ENCODE measurements at places on chromosomes 1 and 21.
A peak's percentile ranks its signal among the peaks of the same experiment; 100 is the strongest.

DNA sequence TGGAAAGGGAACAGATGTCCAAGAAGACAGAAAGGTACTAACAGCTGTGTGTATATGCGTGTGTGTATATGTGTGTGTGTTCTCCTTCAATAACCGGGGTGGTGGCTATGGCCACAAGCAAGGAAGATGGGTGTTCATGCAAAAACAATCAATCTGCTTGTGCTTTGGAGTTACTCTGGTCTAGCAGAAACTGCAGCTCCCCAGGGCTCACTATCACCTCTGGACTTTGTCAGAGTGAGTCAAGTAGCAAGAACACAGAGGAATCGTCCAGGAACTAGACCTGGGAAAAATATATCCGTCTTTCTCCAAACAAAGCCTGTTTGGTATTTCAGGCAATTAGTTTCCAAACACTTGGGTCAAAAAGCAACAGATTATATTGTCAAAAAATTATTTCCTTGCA is 68.6 kb downstream of the GNG12 start:
- DNase-seq: no peak

GRCh38 chr21:14706712-14707510 is 160.8 kb upstream of the SAMSN1 start:
- no peak for DNase-seq

- DNase-seq: no peak
Observed at GRCh38 chr1:217599154-217599553, 31.7 kb downstream of the GPATCH2 start.

- DNase-seq: no peak
Observed at GRCh38 chr1:906600-907420, 16.9 kb upstream of the SAMD11 start.

- no peak for DNase-seq
Observed at GRCh38 chr1:31691446-31691845, 12.4 kb downstream of the COL16A1 start.

GRCh38 chr1:94796266-94796665 is 23.9 kb upstream of the SLC44A3 start:
- DNase-seq: no peak

DNA sequence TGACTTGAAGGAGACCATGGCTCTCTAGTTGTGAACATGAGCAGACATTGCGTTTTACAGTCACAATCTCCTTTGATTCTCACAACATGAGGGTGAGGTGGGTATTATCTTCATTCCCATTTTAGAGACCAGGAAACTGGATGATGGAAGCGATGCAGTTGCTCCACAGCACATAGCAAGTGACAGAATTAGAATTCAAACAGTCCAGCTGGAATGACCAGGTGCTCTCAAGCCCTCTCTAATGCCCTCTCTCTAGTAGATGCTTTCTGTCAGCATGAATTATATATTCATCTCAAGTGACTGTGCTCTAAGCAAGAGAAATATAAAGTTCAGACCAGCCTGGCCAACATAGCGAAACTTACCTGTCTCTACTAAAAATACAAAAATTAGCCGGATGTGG is 9.8 kb upstream of the KIF1B start:
- DNase-seq: no peak

- no peak for DNase-seq
Observed at GRCh38 chr21:40658311-40658710, 188.6 kb downstream of the DSCAM start.

DNA sequence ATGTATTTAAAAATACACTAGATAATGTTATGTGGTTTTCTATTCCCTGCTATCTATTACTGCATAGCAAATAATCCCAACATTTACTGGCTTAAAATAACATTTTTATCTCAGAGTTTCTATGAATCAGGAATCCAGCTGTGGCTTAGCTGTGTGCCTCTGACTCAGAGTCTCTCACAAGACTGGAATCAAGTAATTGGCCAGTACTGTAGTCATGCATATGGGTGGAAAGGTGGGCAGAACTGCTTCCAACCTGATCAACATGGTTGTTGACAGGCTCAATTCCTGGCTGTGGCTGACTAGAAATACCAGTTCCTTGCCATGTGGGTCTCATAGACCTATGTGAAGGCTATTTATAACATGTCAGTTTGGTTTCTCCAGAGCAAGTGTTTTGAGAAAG is 131.8 kb downstream of the PDE4B start:
- no peak for DNase-seq

GRCh38 chr1:114982251-114982650 is 47.4 kb upstream of the TSHB start:
- DNase-seq: no peak

GRCh38 chr1:25559031-25559430 is 15.6 kb downstream of the LDLRAP1 start:
- no peak for DNase-seq

GRCh38 chr1:189405419-189405818 is 1072.2 kb downstream of the BRINP3 start:
- DNase-seq: no peak

DNA sequence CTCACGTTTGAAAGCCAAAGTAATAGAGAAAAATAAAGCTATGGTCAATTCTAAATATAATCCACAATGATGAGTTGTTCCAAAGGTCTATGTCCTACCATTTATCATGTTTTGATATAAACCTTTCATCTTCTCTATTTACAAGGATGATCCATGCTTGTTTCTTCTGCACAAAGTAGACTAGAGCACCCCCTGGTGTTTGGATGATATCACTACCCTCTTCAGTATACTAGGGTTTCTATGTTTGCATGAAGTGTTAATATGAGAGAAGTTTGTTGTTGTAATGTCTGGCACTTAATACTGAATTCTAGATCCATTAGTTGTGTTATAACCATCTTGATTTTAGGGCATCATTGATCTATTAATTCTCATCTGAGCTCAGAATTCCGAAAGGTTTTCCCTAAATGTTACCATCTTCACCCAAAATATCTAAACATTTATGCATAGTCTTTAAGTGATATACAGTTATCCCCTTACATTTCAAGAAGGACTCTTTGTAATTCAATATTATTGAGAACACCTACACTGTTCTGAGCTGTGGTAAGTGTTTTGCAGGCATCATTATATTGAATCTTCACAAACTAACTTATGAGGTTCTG is 21.1 kb downstream of the CLDN8 start:
- DNase-seq: no peak

GRCh38 chr1:38834221-38834782 is 25.3 kb downstream of the RRAGC start:
- no peak for DNase-seq

GRCh38 chr1:10841118-10841517 is 44.7 kb upstream of the CASZ1 start:
- DNase-seq: no peak

- no peak for DNase-seq
Observed at GRCh38 chr1:98870959-98871903, 133.4 kb downstream of the PLPPR5 start.

DNA sequence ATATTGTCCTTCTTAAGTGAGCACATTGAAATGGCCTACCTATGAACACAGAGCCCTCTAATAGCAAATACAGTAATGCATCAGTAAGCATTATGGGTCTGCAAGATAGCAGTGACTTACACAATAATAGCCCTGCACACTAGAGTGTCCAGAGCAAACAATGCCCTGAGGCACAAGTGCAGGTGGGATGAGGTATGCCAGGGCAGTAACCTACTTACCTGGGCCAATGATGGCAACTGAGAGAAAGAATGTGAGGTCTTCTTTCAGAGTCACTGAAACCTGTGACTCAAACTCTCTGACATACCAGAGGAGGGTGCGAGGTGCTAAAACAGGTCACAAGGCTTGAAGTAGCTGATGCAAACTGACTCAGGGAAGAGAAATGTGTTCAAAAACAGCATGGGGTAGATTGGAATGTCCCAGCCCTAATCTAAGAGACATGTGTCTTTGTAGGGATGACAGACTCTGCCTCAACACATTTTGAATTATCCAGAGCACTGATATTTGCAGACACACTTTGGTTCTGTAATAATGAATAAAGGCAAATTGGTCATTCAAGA is 168.5 kb upstream of the RUNX1 start:
- DNase-seq: no peak

GRCh38 chr1:191350938-191351337 is 807.3 kb upstream of the RGS18 start:
- DNase-seq: no peak

DNA sequence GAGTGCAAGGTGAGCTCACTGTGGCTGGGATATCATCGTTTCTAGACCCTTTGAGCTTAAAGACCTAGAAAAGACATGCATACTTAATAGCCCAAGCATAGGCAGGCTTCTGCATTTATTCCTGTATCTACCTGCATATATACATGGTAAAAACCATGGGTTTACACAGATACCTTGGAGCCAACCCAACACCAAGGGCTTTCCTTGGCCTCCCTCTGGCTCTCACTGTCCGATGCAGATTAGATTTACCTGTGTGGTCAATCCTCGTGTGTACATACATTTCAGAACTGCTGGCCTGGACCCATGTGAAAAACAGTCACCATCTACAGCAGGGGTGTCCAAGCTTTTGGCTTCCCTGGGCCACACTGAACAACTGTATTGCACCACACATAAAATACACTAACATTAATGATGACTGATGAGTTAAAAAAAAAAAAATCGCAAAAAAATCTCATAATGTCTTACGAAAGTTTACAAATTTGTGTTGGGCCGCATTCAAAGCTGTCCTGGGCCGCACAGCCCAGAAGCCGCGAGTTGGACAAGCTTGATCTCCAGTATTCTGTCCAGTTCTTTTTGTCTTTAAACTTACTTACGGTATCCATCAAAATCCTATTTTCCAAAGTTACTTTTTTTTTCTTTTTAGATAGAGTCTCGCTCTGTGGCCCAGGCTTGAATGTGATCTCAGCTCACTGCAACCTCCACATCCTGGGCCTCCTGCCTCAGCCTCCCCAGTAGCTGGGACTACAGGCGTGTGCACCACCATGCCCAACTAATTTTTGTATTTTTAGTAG is 43.5 kb downstream of the WDR4 start:
- no peak for DNase-seq

DNA sequence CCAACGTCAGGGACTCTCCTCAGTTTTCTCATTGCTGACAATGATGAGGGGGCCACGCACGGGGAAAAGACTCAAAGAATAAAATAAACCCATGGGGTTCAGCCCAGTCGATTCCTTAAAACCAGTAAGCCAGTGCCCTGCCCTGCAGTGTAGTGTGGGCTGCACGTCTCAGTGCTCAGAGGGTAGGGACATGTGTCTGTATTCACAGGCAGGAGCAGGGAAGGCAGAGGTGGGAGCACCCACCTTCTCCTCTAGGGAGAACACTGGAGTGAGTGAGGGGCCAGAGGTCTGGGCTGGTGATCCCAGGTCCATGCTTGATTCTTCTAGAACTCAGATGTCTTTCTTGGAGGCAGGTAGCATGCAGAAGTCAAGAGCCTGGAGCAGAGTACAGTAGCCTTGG is 303.6 kb downstream of the MATN1 start:
- no peak for DNase-seq

DNA sequence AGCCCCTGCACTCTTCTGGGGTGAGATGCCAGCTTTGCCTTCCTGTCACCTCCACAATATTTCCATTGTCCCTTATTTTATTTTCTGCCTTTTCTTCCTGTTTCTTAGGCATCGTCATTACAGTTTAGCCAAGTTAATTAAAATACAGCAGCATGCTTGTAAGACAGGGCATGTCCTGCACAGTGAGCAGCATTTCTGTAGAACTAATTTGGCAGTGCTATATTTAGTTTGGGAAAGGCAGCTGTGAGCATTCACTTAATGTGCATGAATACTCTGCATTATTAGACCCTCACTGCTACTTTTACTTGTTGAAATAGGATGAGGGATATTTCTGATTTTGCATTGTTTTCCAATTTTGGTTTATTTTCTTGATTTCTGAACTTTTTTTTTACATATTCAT is 133.3 kb downstream of the KCNK2 start:
- no peak for DNase-seq

DNA sequence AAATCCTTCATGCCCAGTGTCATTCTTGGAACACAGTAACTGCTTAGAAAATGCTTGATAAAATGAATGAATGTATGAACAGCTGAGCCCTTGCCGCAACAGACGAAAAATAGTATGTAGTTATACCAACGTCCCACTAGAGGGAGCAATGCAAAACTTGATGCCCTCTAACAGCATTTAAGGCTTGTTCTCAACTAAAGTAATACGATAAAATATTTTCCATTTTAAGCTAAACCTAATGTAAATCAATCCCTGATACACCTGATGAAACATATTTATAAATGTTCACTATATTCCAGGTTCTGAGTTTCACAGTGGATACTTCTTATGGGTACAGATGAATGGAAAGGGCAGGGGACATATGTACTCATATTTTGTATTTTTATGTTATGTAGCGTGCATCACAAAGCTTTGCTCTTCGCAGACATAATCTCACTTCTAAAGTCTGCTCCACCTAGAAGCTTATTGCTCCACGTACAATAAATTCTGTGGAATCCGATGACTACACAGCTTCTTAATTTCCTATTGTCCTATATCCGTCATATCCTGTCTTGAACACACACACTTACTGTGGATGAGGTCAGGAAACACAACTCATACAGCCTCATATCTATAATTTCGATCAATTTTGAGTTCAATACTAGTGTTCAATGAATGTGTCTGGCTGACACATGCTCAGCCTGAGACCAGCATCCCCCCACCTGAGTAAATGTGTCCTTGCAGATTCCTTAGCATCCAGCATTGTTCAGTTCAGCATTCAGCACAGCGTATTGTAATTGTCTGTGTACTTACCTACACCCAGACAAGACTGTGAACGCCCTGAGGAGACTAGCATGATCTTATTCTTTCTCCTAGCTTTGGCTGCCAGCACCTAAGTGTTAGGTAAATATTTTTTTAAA is 4.4 kb upstream of the UTP25 start:
- DNase-seq: no peak

GRCh38 chr1:178122283-178122682 is 28.4 kb downstream of the RASAL2 start:
- no peak for DNase-seq

GRCh38 chr1:203690730-203691129 is 64.1 kb downstream of the ATP2B4 start:
- DNase-seq: no peak

DNA sequence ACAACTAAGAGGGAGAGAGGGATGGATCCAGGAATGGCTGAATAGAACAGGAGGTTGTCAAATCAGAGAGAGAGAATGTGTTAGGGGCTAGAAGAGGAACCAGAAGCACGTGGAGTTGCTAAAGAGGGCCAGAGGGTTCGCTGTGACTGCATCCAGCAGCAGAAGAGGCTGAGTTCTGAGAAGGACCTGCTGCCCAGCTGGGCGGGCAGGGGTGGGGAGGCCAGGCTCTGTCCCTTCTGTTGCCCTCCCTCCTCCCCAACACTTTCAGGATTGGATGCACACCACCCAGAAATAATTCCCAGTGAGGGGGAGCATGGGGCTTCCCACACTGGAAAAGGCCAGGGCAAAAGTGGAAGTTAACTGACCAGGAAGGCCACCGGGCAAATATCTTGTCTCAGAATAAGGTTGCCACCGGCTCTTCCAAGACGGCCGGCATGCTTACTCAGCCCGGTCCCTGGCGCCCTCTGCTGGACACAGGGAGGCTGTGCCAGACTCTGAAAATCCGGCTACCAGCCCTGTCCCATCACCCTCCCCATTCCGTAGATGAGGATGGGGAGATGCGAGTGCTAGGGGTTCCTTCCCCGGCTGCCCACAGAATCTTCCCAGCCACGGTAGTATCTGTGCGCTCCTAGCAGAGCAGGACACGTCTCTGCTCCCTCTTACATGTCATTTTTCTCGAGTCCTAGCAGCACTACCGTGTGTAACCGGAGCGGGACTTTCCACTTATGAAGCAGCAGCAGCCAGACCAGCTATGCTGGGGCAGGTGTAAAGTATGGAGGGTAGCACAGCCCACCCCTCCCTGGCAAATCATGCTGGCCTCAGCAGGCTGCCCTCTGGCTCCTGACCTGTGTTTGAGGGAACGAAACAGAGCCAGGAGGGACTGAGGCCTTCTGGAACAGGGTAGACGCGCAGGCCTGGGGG is 46.8 kb upstream of the A3GALT2 start:
- DNase-seq: peak; percentile 73

Measured in stimulated activated CD4-positive, alpha-beta T cell treated with anti-CD3 and anti-CD28 coated beads, Interleukin-15, amount 100 ng/mL, for 1 hour (primary cell).